MM.1S (cell line): ENCODE measurements at places on chromosomes 7 and 10.

DNA sequence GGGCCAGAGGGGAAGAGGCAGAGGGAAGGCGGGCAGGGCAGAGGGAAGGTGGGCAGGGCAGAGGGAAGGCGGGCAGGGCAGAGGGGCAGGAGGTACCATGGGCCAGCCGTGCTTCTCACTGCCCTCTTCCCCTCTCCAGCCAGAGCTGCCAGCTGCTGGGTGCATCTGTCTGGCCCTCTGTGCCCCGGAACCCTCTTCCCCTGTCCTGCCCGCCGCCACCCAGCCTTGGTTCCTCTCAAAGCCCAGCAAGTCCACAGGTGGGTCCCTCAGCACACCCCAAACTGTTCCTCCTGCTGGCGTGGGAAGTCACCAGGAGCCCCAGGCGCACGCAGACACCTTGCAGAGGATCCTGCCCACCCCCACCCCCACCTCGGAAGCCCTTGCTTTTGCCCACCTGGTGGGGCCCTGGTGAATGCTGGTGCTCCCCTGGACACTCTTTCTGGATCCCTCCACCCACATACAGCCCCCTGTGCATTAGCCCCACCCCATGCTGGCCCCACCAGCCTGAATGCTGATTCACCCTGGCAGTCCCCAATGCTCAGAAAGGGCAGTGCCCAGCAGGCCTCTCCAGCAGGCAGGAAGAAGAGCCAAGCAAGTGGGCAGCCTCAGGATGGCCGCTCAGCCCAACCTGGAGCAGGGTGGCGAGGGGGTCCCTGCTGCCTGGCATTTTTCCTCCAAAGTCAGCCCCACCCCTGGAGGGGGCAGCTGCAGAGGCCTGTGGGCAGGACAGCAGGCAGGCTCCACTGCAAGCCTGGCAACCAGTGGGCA, 1.9 kb upstream of the PWWP2B start:
- no peak overlapping the region for H3K4me3 ChIP-seq
- peaks cover 18% of the 10 kb centered on the region for H3K27me3 ChIP-seq
- H3K36me3 ChIP-seq, result no peaks in the 10 kb centered on the region

- no peak for DNase-seq
- no peaks in the 10 kb centered on the region for H3K27me3 ChIP-seq
- no peaks in the 10 kb centered on the region for H3K4me1 ChIP-seq
These were observed 12.1 kb upstream of the FAS start for GRCh38 chr10:88978463-88978862.

DNA sequence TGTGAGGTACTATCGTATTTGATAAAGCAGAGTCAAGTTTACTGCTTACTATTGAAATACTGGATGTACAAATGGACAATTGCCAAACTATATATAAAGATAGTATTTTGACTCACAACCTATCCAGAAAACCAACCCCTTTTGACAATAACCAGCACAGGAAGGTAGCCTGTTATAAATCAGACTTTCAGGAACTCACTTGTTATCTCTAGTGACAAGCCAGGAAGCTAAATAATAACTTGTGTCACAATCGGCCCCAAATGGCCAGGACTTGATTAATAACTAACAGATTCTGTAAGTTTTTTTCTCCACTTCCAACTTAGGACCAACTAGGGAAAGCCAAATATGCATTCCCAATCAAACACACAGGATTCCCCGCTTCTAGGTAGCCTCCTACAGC, 38.8 kb upstream of the SLC35G1 start:
- H3K36me3 ChIP-seq, result no peaks in the 10 kb centered on the region
- H3K27me3 ChIP-seq, result no peaks in the 10 kb centered on the region
- H3K4me3 ChIP-seq, result no peak overlapping the region
- H3K4me1 ChIP-seq, result peaks cover 26% of the 10 kb centered on the region
- no peak for DNase-seq

DNA sequence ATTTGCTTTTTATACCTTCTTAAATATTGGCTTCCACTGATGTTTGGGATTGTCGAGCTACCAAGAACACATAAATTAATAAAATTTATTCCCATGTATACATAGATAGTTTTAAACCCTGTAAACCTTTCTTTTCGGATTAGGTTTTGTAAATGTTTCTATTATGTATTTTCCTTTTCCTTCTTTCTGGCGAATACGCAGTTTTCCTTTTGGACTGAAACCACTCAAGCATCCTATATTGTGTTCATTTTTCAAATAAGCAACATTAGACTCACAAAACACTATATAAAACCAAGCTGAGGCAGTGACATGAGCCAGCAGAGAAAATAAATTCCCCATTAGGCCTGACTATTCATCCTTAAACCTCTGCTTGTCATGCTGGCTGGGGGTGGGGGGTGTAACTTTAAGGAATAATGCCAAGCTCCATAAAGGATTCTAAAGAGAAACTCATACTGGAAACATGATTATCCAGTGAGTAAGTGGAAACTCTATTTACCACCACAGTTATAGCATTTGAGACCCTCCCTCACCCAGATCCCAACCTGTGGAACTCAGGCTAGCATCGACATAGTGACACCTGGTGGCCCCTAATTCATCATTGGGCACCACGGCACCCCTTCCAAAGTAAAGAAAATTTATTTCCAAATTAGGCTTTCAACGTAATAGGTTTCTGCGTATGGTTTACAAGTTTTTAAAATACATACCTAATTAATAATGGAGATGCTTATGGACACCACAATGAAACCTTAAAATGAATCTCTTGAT, 86.5 kb upstream of the CELF2 start:
- H3K27me3 ChIP-seq, result no peaks in the 10 kb centered on the region
- no peak overlapping the region for H3K4me3 ChIP-seq
- no peak overlapping the region for H3K27ac ChIP-seq
- no peaks in the 10 kb centered on the region for H3K4me1 ChIP-seq

GRCh38 chr10:74314166-74314565, 163.1 kb downstream of the ADK start:
- H3K27ac ChIP-seq, result no peak overlapping the region
- H3K4me3 ChIP-seq, result no peak overlapping the region
- no peak for DNase-seq

DNA sequence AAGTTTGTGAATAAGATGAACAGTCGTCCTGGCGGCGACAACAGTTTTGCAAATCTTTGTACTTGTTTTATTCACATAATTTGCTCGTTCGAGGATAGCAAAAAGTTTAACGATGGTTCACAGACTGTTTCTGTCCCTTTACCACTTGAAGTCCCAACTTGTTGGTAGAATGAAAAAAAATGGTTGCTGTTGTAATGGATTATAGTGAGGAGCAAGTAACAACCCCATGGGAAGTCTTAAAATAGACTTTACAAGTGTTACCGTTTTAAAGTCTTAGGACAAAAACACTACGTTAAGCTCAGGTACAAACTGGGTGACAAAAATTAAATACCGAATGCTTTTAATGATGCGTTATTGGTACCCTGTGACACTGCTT, 589 bp downstream of the LSM8 start:
- peak; percentile 29 for DNase-seq
- H3K27ac ChIP-seq, result peak overlapping the region; percentile 87
- peaks cover 17% of the 10 kb centered on the region for H3K36me3 ChIP-seq
- H3K4me1 ChIP-seq, result peaks cover 15% of the 10 kb centered on the region

DNA sequence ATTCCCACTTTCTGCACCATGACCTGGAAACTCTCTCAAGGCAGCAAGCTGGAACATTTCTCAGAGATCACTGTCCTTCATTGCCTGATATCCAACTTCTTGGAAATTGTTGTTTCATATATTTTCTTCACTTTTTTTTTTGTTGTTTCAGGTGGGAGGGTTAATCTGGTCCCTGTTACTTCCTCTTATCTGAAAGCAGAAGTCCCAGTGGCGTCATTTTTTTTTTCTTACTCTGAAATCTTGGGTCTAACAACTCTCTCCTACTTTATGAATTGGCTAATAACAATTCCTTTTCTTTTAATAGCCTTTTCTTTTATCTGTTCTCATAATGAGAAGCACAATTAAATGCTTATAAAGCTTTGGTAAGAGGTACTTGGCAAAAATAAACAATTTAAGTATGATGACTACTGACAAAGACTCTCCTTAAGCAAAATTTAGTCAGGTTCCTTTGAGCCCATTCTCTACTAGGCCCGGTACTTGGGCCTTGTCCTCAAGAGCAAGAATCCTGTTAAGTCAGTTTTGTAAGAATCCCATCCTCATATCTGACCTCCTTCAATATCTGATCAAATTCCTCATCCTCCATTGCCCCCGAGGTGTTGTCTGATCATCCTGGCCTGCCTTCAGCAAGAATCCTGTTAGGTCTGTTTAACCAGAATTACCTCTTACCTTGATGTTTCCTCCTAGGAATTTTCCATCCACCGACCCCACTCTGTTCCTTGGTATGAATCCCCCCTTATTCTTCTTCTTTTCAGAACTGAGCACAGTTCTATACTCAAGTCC, 11.5 kb upstream of the CC2D2B start:
- H3K27ac ChIP-seq, result no peak overlapping the region
- H3K4me3 ChIP-seq, result no peak overlapping the region
- DNase-seq, result no peak

GRCh38 chr7:143289421-143289820, 1.3 kb downstream of the CASP2 start:
- peak overlapping the region; percentile 49; the same call in 1 of the 2 replicates for H3K27ac ChIP-seq
- no peak for DNase-seq
- peak overlapping the region; percentile 70 for H3K4me3 ChIP-seq
- H3K27me3 ChIP-seq, result no peaks in the 10 kb centered on the region
- peaks cover 20% of the 10 kb centered on the region for H3K36me3 ChIP-seq

GRCh38 chr7:44148166-44148565, 7.0 kb upstream of the MYL7 start:
- H3K4me3 ChIP-seq, result no peak overlapping the region
- 0 out of 2 replicates have a peak, but pooled peaks cover 6% of the 10 kb centered on the region for H3K27me3 ChIP-seq
- no peak overlapping the region for H3K27ac ChIP-seq
- H3K4me1 ChIP-seq, result no peaks in the 10 kb centered on the region
- no peak for DNase-seq
- no peaks in the 10 kb centered on the region for H3K36me3 ChIP-seq

- H3K4me1 ChIP-seq, result no peaks in the 10 kb centered on the region
- no peaks in the 10 kb centered on the region for H3K36me3 ChIP-seq
These were observed 116.0 kb upstream of the FZD8 start for GRCh38 chr10:35758076-35758475.

DNA sequence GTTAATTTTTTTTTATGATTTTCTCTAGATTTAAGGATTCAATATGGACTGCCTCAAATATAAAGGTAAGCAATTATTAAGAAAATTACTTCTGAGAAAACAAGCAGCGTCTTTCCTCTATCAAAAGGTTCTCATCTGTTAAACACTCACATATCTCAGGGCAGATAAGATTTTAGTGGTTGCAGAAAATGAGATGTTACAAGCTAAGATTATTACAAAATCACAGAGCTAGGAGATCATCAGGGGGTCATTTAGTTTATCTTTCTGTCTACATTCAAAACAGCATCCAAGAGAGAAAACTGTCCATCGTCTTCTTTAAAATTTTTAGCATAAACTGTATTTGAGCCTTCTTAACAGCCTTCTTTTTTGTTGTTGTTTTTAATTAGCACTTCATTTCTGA, 29.1 kb upstream of the RHOBTB1 start:
- H3K27me3 ChIP-seq, result no peaks in the 10 kb centered on the region
- no peak for DNase-seq
- H3K27ac ChIP-seq, result no peak overlapping the region
- H3K36me3 ChIP-seq, result no peaks in the 10 kb centered on the region
- H3K4me3 ChIP-seq, result no peak overlapping the region

DNA sequence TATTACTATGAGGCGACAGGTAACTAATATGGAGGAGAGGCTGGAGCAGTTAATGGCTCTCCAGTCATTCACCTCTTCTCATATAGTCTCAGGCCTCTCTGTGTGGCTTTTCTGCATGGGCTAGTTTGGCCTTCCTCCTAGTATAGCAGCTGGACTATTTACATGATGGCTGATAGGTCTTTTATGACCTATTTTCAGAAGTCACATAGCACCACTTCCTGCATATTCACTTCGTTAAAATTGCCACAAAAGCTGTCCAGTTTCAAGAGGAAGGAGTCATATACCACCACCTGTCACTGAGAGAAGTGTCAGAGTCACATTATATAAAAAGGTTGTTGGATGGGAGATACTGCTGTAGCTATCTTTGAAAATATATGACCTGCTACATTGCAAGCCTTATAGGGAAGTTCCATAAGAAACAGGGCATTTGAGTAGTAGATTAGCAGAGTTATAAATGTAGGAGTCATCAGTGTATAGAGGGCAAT, 8.0 kb upstream of the DMTF1 start:
- H3K27ac ChIP-seq, result peak overlapping the region; percentile 49; the same call in 1 of the 2 replicates
- H3K4me3 ChIP-seq, result no peak overlapping the region
- no peaks in the 10 kb centered on the region for H3K27me3 ChIP-seq
- DNase-seq, result peak; percentile 74
- H3K4me1 ChIP-seq, result peaks cover 16% of the 10 kb centered on the region

DNA sequence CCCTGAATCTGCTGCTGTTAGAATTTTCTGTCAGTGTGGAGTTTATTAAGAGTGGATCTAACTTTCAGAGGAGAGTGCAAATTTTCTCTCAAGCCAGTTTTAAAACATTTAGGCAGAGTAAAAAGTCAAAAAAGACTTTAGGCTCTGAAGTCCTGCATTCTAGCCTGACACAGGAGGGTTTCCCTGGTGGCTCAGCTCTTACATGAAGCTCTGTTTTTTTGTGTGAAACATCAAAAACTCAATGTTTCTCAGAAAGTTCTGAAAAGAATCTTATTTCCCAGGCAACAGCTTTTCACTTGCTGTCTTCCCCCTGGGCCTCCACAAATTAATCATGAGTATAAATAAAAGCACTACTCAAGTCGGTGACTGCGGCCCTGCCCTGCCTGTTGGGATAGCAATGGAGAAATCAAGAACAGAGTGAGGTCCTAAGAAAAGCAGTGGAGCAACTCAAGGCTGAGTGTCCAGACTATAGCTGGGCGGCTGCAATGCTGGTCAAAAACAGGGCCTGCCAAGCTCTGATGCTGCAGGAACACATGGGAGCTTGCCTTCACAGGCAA, 22.3 kb upstream of the WDR11 start:
- no peaks in the 10 kb centered on the region for H3K36me3 ChIP-seq
- peaks cover 35% of the 10 kb centered on the region for H3K4me1 ChIP-seq
- H3K4me3 ChIP-seq, result no peak overlapping the region
- no peak for DNase-seq
- no peak overlapping the region; the same call in 1 of the 2 replicates for H3K27ac ChIP-seq

DNA sequence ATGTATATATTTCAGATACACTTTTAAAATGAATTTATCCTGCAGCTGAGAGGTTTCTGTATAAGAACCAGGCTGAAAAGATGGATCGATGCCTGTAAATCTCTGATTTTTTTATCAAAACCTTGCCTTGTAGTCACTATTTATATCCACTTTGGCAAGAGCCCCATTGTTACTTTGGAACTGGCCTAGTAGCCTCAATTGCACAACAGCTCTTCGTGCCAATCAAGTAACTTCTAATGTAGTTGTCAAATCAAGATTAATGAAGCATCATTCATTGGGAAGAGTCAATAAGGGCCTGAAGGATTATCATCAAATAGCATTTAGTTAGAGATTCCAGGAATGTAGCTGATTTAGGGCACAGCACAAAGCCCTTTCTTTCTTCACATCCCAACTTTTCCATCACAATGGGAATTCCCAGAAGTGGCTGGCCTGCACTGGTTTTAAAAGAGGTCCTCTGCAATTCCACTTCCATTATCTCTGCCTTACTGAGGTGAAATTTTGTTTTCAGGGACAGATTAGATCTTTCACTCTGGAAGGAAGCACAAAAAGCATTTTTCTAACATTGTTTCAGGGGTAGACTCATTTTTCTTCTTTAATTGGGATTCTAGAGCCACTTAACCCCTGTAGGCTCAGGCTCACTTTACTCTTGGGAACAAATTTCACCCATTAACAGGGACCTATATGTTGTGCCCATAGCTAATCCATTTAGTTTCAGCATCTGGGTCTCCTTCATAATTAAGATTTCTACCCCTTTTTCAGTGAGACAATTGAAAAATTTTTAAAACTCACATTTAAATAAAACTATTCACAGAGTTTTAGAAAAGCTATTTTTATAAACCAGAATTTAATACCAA, 97.8 kb downstream of the CALCR start:
- no peak for DNase-seq
- no peak overlapping the region for H3K27ac ChIP-seq
- no peak overlapping the region for H3K4me3 ChIP-seq
- H3K27me3 ChIP-seq, result no peaks in the 10 kb centered on the region
- H3K36me3 ChIP-seq, result no peaks in the 10 kb centered on the region
